ENCODE measurements at places on chromosomes 7 and 10.
A peak's percentile ranks its signal among the peaks of the same experiment; 100 is the strongest.

DNA sequence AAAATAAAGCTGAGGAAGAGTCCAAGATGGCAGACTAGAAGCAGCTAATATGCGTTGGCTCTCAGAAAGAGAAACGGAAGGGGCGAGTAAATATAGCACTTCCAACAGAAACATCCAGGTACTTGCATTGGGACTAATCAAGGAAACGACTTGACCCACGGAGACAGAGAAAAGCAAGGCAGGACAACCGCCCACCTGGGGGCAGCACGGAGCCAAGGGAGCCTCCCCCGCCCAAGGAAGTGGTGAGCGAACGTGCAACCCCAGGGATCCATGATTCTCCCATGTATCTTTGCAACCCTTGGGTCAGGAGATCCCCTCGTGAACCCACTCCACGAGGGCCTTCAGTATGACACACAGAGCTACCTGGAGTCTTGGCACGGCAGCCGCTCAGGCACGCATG is 45.4 kb upstream of the GRM3 start:
- DNase-seq, result peak; percentile 16

GRCh38 chr7:13981070-13981469 is 8.4 kb downstream of the ETV1 start:
- peak; percentile 83 for DNase-seq

DNA sequence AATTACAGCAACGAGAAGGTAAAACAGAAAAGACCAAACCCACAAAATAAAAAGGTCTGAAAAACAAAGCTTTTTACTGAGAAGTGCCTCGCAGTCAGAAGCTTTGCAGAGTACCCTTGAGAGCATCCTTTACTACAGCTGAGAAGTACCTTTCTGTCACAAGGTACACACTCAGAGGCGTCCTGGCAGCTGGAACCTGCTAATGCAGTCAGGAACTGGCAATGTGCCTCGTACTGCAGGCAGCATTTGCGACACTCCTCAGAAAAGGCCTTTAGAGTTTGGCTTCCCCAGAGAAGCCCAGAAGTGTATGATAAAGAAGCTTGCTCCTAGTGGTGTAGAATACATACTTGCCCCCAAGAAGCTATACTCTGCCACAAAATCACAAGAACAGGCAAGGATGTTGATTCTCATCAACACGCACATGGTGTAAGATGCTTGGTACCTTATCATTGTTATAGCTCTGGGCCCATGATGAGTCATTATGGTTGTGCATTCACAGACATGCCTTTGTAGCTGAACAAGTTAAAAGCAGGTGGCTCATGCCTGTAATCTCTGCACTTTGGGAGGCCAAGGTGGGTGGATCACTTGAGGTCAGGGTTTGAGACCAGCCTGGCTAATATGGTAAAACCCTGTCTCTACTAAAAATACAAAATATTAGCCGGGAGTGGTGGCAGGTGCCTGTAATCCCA is 2.0 kb upstream of the GTPBP4 start:
- peak; percentile 58 for DNase-seq

DNA sequence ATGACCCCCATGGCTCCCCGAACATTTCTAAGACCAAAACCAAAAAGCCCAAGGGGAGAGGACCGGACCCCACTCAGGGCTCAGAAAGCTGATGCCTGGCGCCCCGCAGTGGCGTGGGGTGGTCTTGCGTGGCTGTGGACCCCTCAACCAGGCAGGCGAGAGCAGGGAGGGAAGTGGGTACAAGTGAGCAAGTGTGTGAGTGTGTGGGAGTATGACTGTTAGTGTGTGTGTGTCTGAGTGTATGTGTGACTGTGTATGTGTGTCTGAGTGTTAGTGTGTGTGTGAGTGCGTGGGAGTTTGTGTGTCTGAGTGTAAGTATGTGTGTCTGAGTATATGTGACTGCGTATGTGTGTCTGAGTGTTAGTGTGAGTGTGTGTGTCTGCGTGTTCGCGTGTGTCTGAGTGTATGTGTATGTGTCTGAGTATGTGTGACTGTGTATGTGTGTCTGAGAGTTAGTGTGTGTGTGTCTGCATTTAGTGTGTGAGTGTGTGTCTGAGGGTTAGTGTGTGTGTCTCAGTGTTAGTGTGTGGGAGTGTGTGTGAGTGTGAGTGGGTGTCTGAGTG is 34.0 kb upstream of the INSIG1 start:
- no peak for DNase-seq

GRCh38 chr7:74343281-74344131 is 54.3 kb downstream of the CLIP2 start:
- no peak for DNase-seq

GRCh38 chr7:156196649-156197048 is 384.4 kb upstream of the SHH start:
- DNase-seq, result no peak

DNA sequence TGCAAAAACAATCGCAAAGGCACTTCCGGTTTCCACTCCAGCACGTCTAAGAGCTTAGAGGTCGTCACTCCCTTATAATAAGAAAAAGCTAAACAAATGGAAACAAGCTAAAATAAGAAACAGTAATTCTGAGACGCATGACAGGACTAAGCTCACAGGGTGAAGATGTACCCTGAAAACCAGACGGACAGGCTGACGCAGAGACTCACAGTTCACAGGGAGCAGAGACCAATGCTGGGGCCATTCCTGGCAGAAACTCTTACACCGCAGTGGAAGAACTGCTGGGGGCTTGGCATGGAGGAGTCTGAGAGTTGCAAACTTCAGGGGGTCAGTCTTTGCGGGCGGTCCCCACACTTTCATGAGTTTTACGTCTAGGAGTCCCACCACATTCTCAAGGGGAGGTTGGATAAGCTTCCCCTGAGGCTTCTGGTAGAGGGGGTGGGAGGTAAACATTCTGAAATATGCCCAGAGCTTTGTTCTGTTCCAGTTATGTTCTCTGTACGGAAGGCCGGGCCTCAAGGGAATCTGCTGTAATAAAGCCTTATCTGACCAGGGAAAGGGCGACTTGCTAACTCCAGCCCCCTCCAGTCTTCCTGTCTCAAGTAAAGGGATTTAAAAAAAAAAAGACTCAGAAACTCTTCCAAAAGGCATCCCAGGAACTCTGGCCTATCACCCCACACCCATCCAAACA is 47.8 kb downstream of the BRI3 start:
- DNase-seq, result peak; percentile 58

- no peak for DNase-seq
Observed at GRCh38 chr7:1419688-1420087, 39.6 kb downstream of the MICALL2 start.

- DNase-seq, result no peak
Observed at GRCh38 chr10:119706521-119707278, 19.1 kb upstream of the INPP5F start.

GRCh38 chr10:45368181-45368580 is 5.8 kb upstream of the ALOX5 start:
- DNase-seq, result no peak

- DNase-seq, result peak; percentile 97
Observed at GRCh38 chr10:130136226-130137089, at the start of gene GLRX3. Gene GLRX3, plus strand, starts transcription at chr10:130136391. Its CDS starts 30 bp downstream, at chr10:130136421.

- DNase-seq, result no peak
Observed at GRCh38 chr10:73246322-73246645, 771 bp downstream of the DNAJC9 start.

DNA sequence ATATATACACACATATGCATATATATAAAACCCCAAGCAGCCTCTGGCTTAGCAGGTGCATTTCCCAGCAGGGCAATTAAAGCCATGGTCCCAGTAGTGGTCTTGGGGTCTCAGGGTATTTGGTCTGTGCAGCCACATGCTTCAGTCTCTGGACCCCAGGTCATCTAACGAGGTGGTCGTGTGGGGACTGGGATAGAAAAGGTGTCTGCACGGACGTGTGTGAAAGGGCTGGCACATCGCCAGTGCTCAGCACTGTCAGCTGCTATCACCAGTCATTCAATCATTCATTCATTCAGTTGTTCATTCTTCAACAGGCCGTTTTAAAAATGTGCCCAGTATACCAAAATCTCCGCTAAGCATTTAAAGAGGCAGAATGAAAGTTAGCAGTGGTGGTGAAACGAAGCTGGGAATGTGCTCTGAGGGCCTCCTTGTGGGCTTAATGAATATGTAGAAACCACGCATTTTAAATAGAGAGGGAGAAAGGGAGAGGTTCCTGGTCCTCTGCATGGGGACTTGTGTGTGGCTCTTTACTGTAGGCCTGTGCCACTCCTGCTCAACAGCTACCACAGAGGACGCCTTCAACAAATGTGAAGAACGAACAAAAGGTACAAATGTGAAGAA is 170.4 kb downstream of the EGFR start:
- DNase-seq, result peak; percentile 30

GRCh38 chr7:76296743-76297740 is 5.4 kb upstream of the HSPB1 start:
- DNase-seq, result peak; percentile 84

- peak; percentile 87 for DNase-seq
Observed at GRCh38 chr10:119165171-119166117, at the start of gene SFXN4. Gene SFXN4, minus strand, starts transcription at chr10:119165714. Its CDS starts 67 bp downstream, at chr10:119165647.

DNA sequence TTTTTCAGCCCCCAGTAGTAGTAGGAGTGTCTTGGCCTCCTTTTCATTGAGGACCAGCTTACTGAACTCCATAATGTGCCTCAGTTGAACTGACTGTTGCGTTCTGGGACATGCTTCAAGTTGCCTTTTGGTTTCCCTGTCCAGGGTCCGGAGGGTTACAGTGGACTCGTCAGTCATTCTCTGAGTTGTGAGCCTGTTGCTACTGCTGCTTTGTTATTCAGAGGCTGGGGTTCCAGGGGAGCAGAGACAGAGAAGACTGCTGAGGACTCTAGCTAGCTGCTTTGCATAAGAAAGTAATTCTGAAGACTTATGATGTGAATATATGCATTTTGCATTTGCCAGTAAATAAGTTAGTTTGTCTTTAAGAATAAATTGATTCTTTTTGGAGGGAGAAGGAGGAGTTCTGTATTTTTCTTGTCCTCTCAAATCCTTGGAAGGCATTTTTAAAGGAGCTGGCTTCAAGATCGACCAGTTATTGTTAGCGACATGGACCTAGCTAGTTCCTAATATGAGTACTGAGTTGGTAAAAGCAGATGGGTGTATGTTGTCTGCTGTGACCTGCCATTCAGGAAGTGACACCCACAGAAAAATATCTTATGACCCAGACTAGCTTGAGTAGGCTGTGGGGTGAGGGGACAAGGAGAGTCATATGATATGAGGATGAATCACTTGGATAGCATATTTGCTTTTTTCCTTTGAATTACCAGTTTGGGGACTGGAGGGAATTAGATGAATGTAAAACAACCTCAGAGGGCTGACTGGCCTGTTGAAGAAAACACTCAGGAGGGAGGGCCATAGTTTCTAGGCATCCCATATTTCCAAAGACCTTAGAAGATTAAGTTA is 8.3 kb downstream of the PI4K2A start:
- DNase-seq, result peak; percentile 61
